C1 segment of cervical spinal cord (tissue), 14 donors: ENCODE measurements at places on chromosomes 2 and 18.

DNA sequence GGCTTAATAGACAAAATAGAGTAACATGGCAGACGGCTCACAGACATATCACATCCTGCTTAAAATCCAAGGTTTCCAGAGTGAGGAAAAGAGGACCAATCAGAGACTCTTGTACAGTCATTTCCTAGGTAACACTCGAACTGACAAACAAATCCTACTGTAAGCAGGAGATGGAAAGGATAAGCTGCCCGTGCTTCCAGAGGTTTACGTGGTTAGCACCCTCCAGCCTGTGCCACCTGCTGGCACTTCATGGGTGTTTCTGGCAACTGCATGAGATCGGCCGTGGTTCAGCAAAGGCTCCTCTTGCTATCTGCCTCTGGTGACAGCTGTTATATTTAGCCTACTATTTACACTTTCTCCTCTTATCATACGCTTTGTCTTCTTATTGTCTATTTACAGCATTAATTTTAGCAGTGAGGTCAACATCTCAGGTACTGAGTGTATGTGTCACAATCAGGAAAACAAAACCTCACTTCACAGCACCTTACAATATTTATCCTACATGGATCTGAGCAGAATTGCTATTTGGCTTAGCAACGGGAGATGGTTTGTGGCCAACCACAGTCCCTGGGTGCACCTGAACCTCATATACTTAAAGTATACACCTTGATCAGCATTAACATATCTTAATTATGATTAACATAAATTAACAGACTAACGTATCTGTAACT lies 226.9 kb downstream of the TMEM163 start:
- DNase-seq, result no peak

DNA sequence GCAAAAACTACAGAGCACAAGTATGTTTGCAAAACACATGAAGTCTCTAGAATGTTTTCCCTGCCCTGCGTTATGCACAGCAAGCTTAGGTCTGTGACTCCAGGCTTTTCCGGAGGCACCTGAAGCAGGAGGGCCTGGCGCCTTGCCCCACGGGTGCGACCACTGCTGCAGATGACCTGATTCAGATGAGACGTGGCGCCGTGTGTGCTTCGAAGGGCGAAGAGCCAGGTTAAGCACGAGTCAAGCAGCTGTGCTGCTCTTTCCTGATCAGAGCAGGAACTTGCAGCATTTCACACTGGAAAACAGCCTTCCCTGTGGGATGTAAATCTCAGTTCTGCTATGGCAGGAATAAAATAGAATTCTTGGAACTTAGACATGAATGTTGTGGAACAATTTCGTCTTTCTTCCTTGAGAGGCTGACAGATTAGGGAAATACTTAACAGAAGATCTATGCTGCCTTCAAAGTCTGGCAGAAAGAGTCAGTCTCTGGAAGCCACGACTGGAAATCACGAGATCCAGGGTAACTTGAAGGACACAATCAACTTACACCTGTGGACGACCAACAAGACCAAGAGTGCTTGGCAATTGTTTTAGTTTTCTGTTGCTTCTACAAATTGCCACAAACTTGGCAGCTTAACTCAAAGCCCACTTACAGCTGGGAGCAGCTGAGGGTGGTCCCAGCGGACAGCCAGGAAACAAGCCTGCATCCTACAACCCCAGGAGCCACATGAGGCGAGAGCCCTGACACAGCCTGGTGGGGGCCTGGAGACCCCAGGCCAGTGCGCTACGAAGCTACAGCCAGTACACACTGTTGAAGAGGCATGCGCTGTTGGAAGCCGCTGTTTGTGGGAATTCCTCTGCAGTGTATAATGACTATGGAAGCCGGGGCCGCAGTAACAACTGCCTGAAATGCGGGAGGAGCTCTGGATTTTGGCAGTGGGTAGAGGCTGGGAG lies 42.9 kb downstream of the EIPR1 start:
- DNase-seq, result no peak

- no peak for DNase-seq
Measured at GRCh38 chr2:168626647-168627046, 170.6 kb downstream of the CERS6 start.

GRCh38 chr18:54480616-54481015 lies 110.4 kb upstream of the DYNAP start:
- no peak for DNase-seq
